ENCODE measurements at places on chromosomes 1 and 21.

GRCh38 chr1:177035586-177035985 is 128.9 kb downstream of the ASTN1 start:
- peak; percentile 1 for DNase-seq

- no peak for DNase-seq
Measured at GRCh38 chr1:117638141-117638540, 32.3 kb downstream of the TENT5C start.

- DNase-seq: peak; percentile 51
Measured at GRCh38 chr1:227174164-227174563, 144.1 kb downstream of the CDC42BPA start.

DNA sequence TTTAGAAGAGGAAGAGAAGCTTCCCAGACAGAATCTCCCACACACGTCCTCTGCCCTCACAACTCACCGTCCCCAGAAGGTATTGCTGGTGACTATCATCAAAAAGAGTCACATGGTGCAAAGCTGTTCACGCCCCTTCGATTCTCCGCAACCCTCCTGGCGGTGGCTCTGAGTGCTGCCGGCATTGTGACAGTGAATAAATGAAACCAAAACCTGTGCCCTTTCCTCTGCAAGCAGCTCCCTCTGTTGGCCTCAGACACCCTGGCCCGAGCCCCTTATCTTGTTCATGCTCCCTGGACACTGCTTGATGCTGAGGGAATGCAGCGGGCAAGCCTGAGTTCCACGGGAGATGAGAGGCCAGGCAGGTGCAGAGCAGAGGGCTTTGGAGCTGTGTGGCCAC is 510.3 kb downstream of the NPHP4 start:
- DNase-seq: no peak

DNA sequence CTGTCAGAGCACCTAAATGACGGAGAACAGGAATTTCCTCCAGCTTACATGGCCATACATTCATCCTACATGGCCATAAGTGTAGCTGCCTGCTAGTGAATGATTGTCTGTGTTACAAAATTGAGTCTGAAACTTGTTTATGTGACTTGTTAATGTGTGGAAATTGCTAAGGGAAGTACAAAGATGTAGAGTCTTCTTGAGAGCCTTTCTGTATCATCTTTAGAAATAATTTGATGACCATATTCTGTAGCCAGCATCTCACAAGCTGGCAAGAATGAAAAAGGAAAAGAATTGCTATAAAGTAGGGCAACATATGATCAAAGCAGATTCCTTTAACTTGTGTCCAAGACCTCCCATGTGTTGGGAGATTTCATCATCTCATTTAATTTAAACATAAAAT is 339.2 kb upstream of the LRRC7 start:
- no peak for DNase-seq

GRCh38 chr1:203582568-203582967 is 44.1 kb upstream of the ATP2B4 start:
- no peak for DNase-seq

DNA sequence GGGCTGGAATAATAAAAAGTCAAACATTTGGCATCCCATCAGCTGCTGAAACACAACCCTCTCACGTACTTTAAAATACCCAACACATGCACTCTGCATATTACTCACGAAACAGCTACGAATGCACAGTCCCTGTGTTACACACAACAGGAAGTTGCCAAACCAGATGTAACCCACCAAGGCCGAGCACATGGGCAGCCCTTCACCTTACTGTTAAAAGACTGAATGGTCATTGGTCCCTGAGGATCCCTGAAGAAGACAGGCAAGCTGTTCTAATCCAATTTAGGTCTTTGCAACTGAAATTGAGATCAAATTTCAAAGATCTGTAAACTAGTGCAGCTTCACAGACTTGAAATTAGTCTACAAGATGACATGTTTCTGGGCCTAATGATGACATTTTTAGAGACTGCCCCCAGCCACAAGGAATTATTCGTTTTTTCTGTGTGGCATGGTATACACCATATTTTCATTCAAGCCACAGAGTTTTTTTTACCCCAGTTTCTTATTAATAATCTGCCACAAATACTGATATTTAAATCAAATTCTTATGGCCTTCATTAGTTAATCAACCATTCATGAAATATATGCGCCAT is 25.6 kb upstream of the IER5 start:
- DNase-seq: peak; percentile 25

DNA sequence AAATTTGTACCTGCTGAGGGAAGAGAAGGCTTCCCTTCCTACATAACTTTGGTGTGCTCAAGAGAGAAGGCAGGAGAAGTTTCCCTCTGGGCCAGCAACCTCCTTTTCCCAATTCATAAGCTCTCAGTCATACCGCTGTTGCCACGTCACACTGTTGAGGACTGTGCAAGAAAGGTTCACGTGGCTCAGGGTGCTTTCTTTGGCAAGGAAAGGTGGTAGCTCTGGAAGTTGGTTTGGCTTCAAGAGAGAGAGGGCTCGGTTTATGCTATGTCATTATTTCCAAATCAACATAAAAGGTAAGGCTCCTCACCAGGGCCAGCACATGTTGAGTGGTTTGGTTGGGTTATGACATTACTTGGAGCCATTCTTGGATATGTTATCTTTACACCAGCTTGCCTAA is 77.3 kb downstream of the TNFSF18 start:
- DNase-seq: peak; percentile 83

- no peak for DNase-seq
Measured at GRCh38 chr1:76921590-76921989, 54.3 kb downstream of the ST6GALNAC5 start.

DNA sequence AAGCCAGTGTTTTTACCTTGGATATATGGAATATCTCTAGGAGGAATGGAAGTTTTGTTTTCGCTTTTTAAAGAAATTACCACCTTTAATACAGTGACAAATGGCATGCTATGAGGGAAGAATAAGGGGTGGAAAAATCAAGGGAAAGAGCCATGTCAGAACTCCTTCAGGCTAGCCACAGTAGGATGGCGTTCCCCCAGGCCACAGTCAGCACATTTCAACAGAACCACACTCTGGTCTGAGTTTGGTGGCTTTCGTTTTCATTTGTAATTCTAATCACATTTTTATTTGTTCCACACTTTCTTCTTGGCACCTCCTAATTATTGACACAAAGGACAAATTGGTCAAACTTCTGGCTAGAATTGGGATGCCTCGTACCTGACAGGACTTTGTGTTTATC is 60.3 kb upstream of the RCOR3 start:
- no peak for DNase-seq

DNA sequence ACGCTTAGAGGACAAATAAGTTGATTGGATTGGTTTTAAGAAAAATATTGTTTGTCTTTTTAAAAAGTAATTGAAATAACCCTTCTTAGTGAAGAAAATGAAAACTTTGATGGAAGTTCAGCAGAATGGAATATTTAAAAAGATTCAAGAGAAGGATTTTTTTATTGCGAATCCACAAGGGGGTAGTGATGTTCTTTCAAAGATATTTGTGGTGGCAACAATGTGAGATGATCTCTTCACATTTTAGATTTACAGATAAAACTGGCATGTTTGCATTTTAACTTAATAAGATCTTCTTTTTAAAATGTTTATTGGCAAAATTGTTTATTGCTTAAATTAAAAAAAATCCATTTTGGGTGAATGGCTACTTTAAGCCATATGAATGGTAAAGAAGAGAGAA is 8.9 kb downstream of the CAMTA1 start:
- DNase-seq: peak; percentile 82

DNA sequence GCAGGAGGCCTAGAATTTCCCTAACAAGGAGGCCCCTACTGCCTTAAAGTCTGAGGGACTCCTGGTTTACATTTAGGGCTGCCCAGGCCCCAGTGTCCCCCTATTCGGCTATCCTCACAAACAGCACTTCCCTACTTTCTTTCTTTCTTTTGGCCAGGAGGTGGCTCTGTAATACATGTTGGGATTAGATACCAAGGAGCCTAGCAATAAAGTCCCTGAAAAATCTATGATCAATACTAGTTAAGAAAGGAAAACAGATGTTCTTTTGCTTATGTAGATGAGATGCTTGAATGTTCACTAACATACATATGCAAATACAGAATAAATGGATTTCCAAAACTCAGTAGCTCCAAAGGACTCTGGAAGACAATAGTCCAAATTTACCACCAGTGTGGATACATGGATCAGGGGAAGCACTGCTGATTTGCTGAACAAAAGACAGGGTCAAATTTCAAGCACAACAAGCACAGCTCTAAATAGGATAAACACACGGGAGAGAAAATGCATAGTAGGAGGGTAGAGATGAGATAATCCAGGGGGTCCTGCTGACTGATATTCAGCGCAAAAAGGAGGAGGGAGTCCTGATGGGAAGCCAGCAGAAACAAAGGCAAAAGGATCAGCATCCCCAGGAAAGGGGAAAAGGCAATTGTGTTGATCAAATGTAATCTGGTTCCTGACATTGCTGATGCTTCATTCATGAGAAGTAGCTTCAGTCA is 240.0 kb downstream of the NUF2 start:
- peak; percentile 54 for DNase-seq

DNA sequence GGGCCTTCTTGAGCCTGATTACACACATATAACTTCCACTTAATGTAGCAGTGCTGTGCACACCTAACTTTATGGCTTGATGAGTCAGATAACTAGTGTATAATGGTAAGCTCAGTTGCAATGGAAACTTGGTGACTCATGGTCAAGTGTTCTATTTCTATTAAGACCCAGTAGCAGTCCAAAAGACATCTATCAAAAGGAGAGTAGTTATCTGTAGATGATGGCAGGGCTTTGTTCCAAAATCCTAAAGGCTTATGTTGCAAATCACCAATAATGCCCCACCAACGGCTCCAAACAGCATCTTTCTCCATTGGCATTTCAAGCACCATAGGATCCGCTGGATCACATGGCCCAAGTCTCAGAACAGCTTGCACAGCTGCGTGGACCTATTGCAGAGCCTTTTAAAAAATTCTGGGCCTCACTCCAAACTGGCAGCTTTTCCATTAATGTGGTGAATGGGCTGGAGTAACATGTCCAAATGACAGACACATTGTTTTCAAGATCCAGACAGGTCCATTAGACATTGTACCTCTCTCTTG is 566.8 kb upstream of the USP24 start:
- DNase-seq: peak; percentile 94

- peak; percentile 98 for DNase-seq
Measured at GRCh38 chr1:203480525-203481084, 5.0 kb downstream of the PRELP start.

- no peak for DNase-seq
Measured at GRCh38 chr21:43797925-43798715, 8.7 kb downstream of the RRP1 start.

- no peak for DNase-seq
Measured at GRCh38 chr21:43645976-43646375, 13.3 kb downstream of the HSF2BP start.

GRCh38 chr1:116785006-116785405 is 30.8 kb downstream of the CD2 start:
- no peak for DNase-seq

DNA sequence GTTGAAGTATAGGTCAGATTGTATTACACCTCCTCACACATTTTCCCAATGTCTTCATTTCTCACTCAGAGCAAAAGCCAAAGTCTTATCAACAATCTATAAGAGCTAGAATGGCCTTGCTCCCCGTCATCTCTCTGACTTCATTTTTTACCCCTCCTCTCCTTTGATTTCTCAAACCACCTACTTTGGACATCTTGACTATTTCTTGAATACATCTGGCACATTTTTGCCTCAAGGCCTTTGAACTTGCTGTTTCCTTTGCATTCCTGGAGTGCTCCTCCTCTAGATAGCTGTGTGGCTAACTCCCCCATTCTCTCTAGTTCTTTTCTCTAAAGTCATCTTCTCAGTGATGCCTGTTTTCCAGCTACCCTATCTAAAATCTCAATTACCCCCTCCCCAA is 7.2 kb upstream of the XCL2 start:
- peak; percentile 14 for DNase-seq

DNA sequence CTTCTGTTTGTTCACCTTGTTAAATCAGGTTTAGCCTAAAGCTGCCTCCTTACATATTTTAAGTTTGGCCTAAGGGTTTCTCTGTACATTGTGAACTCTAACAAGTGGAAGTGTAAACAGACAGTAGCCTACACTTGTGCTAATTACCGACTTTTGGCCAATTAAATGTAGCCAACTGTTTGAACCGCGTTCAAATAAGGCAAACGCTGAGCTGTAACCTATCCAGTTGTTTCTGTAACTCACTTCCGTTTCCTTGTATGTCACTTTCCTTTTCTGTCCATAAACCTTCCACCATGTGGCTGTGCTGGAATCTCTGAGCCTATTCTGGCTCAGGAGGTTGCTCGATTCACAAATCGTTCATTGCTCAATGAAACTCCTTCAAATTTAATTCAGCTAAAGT is 8.0 kb upstream of the FCAMR start:
- DNase-seq: no peak

DNA sequence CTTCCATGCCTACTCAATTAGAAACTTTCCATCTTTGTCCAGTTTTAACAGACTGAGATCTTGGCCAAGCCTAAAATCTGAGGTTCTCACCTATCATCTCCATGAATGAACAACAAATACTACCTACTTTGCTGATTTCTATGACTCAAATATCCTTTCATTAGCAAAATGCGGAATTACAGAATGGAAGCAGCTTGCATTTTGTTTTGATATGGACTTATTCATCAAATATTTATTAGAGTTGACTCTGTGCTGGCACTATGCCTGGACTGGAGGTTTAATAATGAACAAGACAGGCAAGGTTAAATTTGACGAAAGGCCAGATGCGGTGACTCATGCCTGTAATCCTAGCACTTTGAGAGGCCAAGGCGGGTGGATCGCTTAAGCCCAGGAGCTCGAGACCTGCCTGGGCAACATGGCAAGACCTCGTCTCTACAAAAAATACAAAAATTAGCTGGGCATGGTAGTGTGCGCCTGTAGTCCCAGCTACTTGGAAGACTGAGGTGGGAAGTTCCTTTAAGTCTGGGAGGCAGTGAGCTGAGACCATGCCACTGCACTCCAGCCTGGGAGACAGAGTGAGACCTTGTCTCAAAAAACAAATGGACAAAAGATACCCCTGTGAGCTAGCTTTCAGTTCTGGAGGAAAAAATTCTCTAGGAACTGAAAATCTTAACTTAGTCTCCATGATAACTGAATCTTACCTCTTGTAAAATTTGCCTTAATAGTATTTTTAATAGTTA is 29.4 kb upstream of the SOD1 start:
- peak; percentile 82 for DNase-seq

GRCh38 chr1:168945870-168946269 is 160.6 kb upstream of the ATP1B1 start:
- no peak for DNase-seq

Measured in fibroblast of the aortic adventitia (primary cell).